ENCODE measurements at places on chromosomes 16 and 17.

DNA sequence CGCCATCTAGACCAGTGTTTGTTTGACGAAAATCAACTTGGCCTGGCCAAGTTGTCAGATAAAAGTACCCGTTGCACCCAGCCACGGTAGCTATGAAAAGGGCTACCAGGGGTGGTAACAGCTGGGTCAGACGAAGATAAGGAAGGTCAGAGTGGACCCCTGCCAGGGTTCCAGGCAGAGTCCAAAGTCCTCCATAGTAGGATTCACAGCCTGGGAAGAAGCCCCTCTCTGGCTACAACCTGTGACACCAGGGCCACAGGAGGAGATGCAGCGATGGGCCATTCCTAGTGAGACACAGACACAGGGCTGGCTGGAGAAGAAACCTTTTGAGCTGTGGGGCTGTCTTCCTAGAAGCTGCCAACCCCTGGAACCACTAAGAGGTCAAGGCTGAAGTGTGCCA lies 39.3 kb downstream of the MEAK7 start:
- DNase-seq, result no peak

DNA sequence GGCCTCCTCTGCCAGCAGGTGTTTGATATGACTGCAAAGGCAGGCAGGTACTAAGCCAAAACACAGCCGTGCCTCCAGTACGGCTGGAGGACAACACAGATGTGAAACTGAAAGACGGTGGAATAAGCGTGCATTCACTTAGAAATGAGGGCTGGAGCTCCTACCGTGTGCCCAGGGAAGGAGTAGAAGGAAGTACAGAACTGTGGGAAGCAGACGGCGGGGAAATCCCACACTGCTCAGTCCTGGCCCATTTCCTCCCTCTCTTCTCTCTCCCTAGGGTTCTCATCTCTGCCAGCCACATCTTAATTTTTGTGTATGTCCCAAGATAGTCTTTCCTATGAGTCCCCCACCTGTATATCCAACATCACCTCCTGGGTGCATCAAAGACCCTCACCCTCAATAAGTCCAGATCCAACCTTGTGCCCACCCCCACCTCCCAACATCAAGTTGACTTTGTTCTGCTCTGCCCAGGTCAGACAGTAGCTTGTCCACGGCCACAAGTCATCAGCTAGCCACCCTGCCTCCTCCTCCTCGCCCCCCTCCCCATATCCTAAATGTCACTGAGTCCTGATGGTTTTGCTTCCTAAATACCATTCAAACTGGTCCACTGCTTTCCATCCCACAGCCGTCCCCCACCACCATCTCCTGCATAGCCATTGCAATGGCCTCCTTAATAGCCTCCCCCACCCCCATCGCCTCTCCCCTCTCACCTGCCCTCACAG lies 77.1 kb upstream of the RPL38 start:
- no peak for DNase-seq

DNA sequence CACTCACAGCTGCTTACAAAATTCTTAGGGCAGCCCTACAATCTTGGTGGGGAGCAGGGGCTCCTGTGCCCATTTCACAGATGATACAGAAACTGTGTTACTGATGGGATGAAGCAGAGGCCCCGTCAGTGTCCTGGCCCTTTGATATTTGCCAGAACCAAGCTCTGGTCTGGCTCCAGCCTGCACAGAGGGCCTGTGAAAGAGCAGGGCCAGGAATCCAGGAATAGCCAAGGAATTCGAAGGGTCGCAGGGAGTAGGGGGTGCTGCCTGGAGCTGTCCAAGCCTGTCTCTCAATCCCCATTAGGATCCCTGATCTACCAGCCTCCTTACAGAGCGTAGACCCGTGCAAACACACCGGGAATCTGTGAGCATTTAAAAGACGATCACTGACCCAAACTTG lies 86.3 kb upstream of the RCVRN start:
- no peak for DNase-seq

GRCh38 chr16:693766-694165 lies 3.6 kb upstream of the WDR24 start:
- DNase-seq, result no peak

- no peak for DNase-seq
These were observed 1.1 kb downstream of the IL17C start for GRCh38 chr16:88639231-88640038.

- DNase-seq, result no peak
These were observed 575 bp downstream of the SLC52A1 start for GRCh38 chr17:5034651-5035050.

GRCh38 chr16:89080196-89080853 lies 13.3 kb upstream of the ACSF3 start:
- no peak for DNase-seq

DNA sequence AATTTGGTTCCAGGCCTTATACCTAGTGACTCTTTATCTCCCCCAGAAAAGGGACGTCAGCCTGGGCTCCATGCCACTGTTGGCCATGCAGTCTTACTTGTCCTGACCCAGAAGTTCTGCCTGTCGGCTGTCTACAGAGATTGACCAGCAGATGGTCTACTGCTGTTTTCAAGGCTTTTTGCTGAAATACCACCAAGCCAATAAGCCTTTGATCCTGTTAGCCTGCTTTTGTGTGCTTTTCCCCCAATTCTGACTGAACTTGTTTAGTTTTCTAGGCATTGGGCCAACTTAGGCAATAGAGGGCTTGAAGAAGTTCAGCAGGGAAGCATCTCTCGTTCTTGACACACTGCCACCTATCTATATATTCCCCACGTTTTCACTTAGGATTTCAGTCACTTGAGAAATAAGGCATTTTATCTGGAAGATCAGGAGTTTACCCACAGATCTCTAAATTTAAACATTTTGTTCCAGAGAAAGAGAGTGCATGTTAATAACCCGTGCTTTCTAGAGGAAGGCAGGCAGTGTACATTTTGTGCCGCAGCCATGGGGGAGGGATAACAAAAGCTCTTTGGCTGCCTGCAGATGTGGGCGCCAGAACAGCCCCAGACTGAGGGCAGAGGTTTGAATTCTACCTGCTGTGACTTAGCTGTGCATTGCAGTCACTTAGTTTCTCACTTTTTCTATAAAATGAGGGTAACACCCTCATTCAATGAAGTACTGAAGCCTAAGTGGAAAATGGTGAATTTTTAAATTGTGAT lies 12.3 kb upstream of the CARMIL2 start:
- DNase-seq, result peak; percentile 79

DNA sequence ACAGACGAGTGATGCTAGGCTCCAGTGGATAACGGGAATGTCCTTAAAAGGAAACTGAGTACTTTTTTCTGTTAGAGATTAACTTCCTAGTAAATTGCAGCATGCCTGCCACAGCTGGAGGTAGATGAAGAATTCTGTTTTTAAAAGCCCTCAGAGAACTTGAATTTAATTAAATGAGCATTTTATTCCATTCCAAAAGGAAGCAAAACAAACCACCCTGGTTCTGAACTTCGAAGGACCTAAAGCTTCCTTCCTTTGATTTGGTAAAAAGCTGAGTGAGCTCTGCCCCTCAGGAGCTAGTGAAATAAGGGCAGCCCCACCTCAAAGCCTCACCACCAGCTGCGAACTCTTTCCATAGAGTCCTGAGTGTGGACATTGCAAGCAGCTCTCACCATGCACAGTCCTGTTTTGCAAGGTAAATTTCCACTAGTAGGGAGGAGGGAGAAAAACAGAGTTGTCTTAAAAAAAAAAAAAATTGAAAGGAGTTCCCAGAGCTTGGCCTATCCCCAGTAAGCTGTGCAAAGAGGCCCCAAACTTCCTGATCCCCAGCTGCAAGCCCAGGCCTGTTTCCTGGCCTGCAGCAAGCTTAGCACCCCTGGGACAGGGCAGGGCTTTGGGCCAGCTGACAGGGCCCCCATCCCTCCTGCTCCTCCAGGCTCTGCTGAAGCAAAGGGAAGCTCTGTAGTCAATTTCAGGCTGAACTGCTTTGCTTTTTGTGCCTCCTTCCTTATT lies 11.2 kb downstream of the CHD9NB start:
- DNase-seq, result peak; percentile 5

DNA sequence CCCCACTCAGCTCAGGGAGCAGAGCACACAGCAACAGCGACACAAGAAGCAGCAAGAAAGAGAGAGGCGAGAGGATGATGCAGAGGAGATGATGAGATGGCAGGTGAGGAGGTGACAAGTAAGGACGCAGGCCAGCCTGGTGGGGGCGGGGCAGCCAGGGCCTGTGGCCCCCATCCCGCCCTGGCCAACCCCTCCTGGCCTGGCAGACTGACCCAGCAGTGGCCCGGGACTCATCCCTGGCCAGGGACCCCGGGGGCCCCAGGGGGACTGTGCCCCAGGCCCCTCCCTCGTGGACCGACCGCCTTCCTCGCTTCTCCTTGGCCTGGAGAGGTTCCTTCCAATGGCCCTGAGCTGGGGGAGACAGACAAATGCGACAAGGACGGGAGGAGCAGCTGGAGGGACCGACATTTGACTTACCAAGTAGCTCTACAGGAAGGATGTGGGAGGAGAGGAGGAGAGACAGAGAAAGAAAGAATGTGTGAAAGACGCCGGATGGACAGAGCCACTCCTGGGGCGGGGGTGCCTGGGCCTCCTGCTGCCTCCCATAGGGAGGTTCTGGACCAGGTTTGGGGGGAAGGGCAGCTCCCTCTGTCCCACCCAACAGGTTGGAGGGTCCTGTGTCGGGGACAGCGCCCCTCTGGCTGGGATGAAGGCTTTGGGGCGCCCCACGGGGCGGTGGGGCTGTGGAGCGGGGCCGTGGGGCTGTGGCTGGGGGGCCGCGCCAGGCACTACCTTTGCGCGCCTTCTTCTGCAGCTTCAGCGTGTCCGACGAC lies 6.8 kb downstream of the MTSS2 start:
- no peak for DNase-seq

DNA sequence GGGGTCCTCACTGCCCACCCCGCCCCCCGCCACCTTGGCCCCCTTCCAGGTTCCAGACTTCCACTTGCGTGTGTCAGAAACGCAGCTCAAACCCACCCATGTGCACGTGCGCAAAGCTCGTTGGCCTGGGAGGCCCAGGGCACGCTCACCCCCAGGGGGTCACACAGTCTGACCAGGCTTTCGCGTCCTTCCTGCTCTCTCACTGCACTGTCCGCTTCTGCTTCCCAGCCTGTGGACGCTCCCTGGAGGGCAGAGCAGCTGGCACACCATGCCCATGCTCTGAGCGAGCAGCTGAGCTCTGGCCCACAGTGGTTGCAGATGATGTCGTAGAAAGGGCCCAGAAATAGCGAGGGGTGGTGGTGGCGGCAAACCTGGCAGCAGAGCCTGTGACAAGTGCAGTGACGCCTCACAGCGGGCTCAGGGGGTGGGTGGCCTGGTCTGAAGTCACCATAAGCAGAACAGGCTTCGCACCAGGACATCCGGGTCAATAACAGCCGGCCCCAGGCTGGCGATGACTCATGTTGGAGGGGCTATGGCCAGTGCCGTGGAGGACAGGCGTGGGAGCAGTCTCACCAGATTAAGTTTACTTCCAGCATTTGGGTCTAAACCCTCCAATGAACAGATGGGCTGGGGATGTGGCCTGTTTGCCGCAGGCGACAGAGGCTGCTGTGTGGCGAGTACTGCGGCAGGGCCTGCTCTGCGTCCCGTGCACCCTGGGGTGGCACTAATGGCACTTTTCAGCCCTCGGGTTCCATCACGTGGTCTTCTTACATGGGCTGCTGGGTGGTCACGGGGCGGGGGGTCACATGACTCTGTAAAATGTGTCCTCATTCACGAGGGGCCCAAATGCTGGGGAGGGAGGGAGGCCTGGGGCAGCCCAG lies 49.0 kb downstream of the NT5M start:
- peak; percentile 48 for DNase-seq

DNA sequence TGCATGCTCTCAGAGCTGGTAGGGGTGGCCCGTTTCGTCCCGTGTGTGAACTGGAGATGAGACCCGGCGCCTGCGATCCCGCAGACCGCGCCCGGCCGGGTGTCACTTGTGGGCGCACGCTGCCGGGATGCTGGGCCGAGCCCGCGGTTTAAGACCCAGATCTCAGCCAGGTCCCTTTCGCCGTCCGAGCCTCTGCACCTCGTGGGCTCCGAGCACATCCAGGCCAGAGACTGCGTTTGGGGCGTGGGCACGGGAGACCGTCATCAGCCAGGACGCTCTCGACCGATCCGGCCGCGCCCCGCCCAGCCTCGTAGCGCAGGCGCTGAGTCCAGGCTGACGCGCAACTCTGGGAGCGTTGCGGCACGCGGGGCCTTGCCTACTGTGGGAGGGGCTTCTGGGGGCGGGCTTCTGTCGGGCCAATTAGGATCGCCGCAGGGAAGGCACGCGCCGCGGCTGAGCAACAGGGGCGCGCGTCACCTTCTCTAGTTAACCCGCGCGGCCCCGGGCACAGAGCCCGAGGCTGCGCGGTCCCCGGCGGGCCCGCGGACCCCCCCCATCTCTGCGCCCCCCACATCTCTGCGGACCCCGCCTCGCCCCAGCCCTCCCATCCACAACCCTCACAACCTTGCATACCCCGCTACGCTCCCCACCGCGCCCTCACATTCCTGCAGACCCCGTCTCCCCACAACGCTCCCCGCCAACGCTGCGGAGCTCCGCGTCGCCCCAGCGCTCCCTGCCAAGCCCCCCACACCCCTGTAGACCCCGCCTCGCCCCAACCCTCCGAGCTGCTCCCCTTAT lies 687 bp upstream of the CEMP1 start:
- peak; percentile 95 for DNase-seq

All from IMR-90 (cell line).